A172 (cell line): ENCODE measurements at places on chromosomes 7 and 10.

DNA sequence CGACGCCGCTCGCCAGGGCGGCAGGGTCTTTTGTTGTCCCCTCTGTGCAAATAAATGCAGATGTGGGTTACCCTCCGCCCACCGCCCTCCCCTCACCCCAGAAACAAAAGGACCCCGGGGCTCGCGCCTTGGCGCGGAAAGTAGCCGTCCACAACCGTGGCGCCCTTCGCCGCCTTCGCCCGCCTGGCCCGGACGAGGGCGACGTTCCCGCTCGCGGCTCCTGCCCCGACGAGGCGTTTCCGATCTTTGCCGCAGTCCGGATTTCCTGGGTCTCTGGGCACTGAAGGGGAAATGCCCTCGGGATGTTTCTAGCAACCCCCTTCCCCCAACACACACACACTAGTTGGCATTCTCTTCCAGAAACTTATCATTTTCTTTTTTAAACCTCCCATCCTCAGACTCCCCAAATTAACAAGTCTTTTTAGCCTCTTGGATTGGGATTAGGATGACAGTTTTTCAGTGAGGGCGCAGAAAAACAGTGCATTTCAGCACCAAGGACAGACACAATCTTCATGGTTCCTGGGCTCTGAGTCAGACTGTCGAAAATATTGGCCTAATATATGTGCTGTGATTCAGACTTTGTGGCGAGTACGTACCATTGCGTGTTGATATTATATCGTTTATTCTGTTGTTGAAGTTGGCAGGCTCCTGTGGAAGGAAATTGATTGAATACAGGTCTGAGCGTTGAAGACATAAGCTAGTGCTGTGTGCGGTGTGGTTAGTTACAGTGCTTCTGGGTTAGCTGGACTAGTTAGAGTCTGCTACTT lies 771 bp downstream of the PHYHIPL start:
- DNase-seq, result peak; percentile 35

DNA sequence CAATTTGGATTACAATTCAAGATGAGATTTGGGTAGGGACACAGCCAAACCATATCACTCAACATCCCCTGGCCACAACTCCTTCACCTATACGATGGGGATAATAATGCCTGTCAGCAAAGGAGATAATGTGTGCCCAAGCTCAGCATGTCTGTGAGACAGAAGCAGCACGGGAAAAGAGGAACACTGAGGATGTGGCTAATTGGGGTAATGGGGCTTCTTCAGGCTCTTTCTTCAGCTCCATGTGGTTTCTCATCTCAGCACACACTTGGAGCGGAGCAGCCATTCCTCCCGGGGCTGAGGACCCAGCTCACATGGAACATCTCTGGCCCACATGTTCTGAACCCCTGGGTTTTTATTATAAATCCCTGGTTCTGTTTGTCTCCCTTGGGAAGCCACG lies 136.0 kb upstream of the NAMPT start:
- no peak for DNase-seq

- DNase-seq, result no peak
These were observed 27.3 kb upstream of the NRG3 start for GRCh38 chr10:81847675-81848074.

DNA sequence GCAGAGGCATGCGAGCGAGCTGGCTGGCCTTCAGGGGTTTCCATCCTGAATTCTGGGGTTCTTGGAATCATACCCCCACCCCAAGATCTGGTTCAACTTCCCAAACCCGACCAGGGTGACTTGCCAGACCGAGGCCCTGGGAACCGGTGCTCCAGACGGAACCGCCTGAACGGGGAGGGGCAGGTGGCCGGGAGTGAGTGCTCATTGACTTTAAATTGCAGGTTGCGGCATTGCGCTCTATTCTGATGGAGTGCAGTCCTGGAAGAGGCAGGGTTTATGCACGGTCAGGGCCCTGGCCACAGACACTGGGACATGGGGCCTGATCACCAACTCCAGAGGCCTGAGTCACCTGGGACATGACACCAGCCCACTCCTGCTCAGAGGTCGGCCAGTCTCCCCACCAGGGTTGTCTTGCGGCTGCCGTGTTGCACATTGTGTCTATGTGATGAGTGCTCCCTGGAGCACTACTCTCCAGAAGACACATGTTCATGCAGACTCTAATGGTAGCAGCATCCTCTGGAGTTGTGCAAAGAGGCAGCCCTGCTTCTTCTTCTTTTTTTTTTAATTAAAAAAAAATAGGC lies 5.8 kb upstream of the DDIT4 start:
- DNase-seq, result no peak

- no peak for DNase-seq
These were observed 277.6 kb downstream of the ELFN1 start for GRCh38 chr7:1947586-1948217.

DNA sequence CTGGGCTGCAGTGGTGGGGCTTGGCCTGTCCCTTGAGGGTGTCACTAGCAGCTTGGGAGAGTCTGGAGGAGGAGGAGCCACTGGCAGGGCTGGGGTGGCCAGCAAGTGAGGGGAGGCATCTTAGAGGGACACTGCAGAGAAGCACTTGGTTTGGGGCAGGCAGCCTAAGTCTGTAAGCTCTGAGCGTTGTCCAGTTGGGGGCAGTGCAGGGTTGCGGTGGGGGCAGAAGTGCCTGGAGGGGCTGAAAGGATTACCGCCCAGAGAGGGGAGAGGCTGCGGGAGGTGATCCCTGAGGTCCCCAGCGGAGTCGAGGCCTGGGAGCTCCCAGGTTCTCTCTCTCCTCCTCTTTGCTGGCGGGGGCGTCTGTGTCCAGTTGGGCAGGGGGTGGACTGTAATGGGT lies 7.4 kb downstream of the ADCYAP1R1 start:
- DNase-seq, result no peak

DNA sequence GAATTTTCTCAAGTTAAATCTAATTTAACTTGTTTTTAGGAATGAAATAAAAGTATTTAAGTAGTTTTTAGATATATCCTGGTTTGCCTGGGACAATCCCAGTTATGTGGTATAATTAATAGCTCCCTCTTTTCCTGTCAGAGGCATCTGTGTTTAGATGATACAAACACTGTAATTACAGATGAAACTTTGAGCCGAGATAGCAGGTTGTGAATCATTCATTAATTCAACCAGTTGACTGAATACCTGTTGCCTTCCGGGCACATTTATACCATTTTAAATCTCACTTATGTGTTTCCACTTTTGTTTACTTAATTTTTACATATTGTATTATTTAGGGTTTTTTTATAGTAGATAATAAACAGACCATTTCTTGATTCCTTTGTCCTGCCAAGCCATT lies 82.1 kb upstream of the GATA3 start:
- DNase-seq, result no peak

GRCh38 chr7:2728316-2729030 lies 40.5 kb downstream of the AMZ1 start:
- DNase-seq, result no peak
